ENCODE measurements at places on chromosomes 2 and 18. TPM values are rescaled to one million over a fixed set of nuclear protein-coding genes. Genes with fewer than 3 reads are reported as not detected.

GRCh38 chr2:38602136-38602731 lies 494 bp downstream of the HNRNPLL start:
- peak; percentile 64 for DNase-seq

DNA sequence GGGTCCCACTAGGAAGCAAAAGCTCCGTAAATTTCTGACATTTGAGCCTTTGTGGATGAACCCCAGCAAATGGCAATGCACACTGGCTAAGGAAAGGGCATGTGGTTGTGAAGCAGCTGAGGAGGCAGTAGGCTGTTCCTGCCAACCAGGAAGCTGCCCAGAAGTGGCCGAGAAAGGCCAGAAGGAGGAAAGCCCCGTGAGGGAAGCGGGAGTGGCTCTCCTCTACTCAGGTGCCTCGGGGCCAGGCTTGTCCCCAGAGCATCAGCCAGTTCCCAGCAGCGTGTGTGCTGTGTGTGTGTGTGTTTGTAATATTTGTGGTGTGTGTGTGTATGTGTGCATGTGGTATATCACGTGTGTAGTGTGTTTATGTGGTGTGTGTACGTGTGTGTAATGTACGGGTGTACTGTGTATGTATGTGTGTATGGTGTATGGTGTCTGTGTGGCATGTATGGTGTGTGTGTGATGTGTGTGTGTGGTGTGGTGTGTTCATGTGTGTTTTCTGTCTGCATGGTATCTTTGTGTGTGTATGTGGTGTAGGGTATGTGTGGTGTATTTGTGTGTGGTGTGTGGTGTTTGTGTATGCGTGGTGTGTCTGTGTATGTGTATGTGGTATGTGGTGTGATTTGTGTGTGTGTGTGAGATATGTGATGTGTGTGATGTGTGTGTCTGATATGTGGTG lies 90.6 kb downstream of the APOB start:
- no peak for DNase-seq

- peak; percentile 48 for DNase-seq
Observed at GRCh38 chr2:225040856-225041206, 1.4 kb downstream of the DOCK10 start.

IFIH1 gene
- total RNA-seq = 25.4 TPM

LAMA1 gene
- 3.5 TPM for total RNA-seq

SULT1C2 gene
- total RNA-seq = 1.3 TPM

DNA sequence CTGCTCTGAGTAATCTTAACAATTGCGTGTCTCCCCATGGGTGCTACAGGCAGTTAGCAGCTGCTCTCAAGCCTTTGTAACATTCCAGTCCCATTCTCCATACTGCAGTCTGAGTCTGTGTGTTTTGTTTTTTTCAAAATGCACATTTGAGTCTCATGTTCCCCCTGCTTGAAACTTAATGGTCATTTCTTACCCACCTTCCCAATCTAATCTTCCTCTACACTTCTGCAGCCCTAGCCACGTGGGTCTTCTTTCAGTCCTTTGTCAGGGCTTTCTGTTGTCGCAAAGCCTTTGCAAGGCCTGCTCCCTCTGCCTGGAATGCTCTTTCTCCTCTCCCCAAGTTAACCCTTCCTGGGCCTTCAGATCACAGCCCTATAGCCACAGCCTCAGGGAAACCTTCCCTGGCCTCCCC lies 24.5 kb downstream of the ELAC1 start:
- no peak for DNase-seq

GRCh38 chr2:106020821-106021661 lies 173.1 kb downstream of the UXS1 start:
- DNase-seq = no peak

GRCh38 chr2:100674666-100675065 lies 111.9 kb downstream of the PDCL3 start:
- DNase-seq = no peak

EPHA4 gene
- 3.5 TPM for total RNA-seq

TUBA4B gene
- total RNA-seq = not detected

DNA sequence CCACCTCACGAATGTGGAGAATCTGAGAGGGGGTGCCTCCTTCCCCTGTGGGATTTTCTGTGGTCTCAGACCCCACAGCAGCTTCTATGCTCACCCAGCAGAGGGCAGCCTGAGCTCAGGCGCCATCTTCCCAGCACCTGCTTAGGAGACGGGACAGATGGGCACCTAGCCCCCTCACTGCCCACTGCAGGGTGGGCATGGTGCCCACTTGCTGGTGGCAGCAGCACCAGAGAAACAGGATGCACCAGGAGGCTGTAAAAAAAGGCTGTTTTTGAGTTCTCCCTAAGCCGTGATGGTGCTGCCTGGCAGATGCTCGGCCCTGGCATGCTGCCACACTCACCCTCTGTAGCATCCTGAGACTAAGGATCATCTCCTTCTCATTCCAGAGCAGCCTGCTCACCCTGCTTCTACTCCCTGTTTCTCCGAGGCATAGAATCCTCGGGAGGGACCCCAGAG lies 19.1 kb upstream of the SLC20A1 start:
- peak; percentile 78 for DNase-seq

- no peak for DNase-seq
Observed at GRCh38 chr2:99088017-99088416, 53.5 kb upstream of the C2orf15 start.

GRCh38 chr2:109173311-109174171 lies 44.5 kb downstream of the SH3RF3 start:
- peak; percentile 67 for DNase-seq

DNA sequence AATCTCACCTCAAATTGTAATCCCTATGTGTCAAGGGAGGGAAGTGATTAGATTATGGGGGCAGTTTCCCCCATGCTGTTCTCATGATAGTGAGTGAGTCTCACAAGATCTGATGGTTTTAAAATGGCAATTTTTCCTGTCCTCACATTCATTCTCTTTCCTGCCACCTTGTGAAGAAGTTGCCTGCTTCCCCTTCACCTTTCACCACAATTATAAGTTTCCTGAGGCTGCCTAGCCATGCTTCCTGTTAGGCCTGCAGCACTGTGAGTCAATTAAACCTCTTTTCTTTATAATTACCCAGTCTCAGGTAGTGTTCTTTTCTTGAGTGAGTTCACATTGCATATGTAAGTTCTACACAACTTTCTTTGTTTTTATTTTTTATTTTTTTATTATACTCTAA lies 271.5 kb downstream of the EXOC6B start:
- no peak for DNase-seq

SANBR gene
- 16.6 TPM for total RNA-seq

- DNase-seq = no peak
Observed at GRCh38 chr18:32455361-32455760, 15.3 kb downstream of the GAREM1 start.

Measured in Peyer's patch (tissue), 4 donors.